ENCODE measurements at places on chromosomes 12 and 14.

- no peak for DNase-seq
Observed at GRCh38 chr14:92441751-92442504, 71.7 kb upstream of the RIN3 start.

GRCh38 chr12:50641566-50641965 is 122.3 kb upstream of the ATF1 start:
- no peak for DNase-seq

- no peak for DNase-seq
Observed at GRCh38 chr14:68774771-68775613, 17.9 kb downstream of the ZFP36L1 start.

DNA sequence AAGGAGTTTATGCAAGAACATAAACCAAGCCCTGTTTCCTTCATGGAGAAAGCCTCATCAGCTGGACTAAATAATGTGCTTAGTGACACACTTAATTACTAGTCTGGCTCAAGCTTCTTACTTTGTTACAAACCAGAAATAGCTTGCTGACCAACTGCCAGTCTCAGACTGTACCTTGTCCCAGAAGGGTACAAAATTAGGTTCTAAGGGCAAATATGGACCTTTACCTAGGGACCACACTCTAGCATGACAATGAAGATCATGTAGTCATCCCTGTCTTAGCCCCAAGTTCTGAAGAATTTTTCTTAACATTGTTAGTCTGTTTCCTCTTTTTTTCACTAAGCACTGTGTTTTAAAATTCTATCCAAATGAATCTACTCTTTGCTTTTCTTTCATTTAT is 2.2 kb downstream of the AMN1 start:
- DNase-seq = no peak
